ENCODE measurements at places on chromosomes 2 and 18.

- no peak for DNase-seq
These were observed 57.3 kb downstream of the CCDC195 start for GRCh38 chr2:224658780-224659405.

- DNase-seq = no peak
These were observed 2.4 kb downstream of the MYL12B start for GRCh38 chr18:3264362-3264761.

GRCh38 chr2:239396881-239397681, 3.7 kb downstream of the HDAC4 start:
- DNase-seq = peak; percentile 9

DNA sequence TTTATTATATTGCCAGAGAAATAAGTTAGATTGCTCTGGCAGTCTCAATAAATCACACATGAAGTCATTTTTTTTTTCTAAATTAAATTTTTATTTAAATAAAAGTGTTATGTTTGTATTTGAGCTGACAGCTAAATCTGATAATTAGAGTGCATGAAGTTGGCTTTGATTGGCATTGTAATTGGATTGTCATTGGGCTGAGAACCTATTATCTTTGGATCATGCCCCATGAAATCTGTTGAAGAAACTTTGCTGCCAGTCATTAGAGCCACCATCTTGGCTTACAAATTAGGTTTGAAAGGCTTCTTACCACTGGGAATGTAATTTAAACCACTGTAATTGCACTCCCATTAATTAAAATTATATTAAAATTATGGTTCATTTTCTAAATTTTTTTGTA, 507.9 kb upstream of the FANCL start:
- no peak for DNase-seq

GRCh38 chr2:60520917-60521539, 32.4 kb downstream of the BCL11A start:
- no peak for DNase-seq

DNA sequence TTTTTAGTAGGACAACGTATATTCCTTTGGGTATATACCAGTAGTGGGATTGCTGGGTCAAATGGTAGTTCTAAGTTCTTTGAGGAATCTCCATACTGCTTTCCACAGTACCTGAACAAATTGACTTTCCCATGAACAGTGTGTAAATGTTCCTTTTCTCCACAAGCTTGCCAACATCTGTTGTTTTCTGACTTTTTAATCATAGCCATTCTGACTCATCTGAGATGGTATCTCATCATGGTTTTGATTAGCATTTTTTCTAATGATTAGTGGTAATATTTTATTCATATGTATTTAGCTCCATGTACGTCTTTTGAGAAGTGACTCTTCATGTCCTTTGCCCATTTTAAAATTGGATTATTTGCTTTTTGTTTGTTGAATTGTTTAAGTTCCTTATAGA, 58.4 kb upstream of the CERS6 start:
- DNase-seq = no peak

- DNase-seq = peak; percentile 80
These were observed at the start of gene RIOK3 for GRCh38 chr18:23452728-23453679. RIOK3 (plus strand) TSS chr18:23453287; CDS start chr18:23453440, 153 bp downstream.

- no peak for DNase-seq
These were observed 276.9 kb downstream of the PTPRM start for GRCh38 chr18:7844017-7844416.

GRCh38 chr2:84038866-84039265, 420.2 kb downstream of the SUCLG1 start:
- DNase-seq = no peak

DNA sequence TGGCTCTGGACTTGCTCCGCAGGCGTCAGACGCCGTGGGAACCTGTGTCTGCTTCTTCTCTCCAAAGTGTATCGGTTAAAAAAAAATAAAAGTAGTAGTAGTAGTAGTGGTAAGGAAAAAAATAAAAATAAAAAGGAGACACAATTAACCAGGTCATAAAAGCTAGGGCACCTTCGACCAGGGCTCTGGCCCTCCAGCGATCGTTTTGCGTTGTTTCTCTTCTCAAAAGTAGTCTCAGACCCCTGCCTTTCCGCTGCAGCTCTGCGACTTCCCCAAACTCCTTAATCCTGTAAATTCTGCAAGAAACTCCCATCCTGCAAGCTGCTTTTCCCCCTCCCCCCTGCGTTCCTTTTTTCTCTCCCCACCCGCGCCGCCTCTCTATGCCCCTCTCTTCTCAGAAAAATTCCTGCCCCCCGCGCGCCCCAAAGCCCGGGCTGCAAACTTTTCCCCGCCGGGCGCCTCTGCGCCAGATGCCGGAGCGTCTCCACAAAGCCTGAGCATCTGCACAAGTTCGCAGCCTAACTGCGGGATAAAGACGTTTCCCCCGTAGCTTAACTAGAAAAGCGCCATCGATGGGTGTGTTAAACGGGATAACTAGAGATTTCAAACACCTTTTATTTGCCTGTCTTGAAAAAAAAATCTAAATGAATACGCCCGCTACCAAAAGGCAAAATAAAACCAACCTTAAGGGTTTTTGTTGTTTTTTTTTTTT, 1.8 kb upstream of the SALL3 start:
- no peak for DNase-seq

GRCh38 chr2:44743473-44743872, 198.0 kb upstream of the SIX3 start:
- no peak for DNase-seq

- no peak for DNase-seq
These were observed 19.2 kb downstream of the POU3F3 start for GRCh38 chr2:104872866-104873688.

DNA sequence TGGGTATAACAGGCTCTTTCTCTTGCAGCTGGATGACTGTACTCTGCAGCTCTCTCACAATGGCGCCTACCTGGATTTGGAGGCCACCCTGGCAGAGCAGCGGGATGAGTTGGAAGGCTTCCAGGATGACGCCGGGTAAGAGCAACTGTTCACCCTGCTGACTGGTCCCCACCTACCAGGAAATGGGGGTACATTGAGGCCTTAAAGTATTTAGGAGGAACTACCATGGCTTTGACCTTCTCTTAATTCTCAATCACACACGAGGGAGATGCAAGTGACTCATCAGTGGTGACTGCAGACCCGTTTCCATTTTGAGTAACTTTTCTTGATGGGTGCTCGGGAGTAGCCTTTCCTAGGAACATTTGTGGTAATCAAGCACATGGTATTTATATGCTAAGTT, 58.0 kb downstream of the FHOD3 start:
- no peak for DNase-seq

DNA sequence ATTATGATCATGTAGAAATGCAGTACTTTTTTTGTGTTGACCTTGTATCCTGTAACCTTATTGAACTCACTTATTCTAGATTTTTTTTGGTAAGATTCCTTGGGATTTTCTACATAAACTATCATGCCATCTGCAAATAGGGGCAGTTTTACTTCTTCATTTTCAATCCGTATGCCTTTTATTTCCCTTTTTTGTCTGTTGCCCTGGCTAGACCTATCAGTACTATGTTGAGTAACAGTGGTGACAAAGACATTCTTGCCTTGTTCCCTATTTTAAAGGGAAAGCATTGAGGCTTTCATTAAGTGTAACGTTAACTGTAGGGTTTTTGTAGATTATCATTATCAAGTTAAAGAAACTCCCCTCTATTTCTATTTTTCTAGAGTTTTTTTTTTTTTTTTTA, 92.3 kb downstream of the LYPD1 start:
- DNase-seq = no peak

GRCh38 chr2:130183512-130184373, 1.7 kb downstream of the MZT2B start:
- DNase-seq = no peak

DNA sequence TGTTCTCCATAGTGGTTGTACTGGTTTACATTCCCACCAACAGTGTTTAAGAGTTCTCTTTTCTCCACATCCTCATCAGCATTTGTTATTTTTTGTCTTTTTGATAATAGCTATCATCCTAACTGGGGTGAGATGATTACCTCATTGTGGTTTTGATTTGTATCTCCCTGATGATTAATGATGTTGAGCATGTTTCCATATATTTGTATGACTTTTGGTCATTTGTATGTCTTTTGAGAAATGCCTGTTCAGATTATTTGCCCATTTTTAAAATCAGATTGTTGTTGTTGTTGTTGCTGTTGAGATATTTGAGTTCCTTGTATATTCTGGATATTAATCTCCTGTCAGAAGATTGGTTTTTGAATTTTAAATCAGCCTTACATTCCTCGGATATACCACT, 147.5 kb downstream of the NCOA1 start:
- no peak for DNase-seq

DNA sequence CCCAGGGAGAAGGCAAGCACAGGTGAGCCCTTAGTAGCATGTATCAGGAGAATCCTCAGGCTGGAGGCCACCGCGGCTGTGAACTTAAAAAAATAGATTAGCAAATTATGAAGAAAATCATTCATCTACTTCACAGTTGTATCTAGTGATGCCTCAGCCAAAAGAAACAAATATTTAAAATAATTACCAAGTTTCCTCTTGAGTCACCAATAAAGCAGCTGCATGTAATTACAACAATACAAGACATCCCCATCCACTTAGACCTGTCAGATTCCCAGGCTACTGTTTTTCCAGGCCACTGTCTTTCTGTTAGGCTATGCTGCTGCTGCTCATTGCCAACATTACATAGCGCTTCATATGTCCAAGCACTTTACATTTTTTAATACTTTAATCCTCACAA, 54.6 kb upstream of the PHLPP1 start:
- DNase-seq = no peak

GRCh38 chr2:221455214-221455613, 116.9 kb downstream of the EPHA4 start:
- DNase-seq = no peak

- no peak for DNase-seq
These were observed 12.0 kb upstream of the SERTAD2 start for GRCh38 chr2:64665709-64666108.

DNA sequence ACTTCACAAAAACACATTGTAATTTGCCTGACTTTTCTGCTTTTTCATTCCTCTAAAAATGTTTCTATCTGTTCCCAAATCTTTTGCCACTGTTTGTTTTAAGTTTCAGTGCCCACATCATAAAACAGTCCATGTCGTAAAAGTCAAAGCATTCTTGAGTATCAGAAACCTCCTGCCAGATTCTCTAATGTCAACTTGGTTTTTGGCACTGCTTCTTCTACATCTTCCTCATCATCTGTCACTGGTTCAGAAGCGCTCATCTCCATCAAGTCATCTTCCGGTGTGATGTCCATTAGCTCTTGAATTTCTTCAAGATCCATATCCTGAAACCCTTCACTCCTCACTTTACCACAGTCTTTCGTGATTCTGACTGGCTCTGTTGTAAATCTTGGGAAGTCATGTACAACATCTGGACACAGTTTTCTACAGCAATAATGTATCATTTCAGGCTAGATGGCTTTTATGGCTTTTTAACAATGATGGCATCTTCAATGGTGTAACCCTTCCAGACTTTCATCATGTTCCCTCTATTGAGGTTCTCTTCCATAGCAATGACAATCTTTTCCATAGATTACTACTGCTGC, 19.6 kb downstream of the CUL3 start:
- no peak for DNase-seq

- DNase-seq = no peak
These were observed 10.4 kb downstream of the RNF152 start for GRCh38 chr18:61882296-61883004.

- DNase-seq = no peak
These were observed 3.3 kb downstream of the TWSG1 start for GRCh38 chr18:9337873-9338272.

DNA sequence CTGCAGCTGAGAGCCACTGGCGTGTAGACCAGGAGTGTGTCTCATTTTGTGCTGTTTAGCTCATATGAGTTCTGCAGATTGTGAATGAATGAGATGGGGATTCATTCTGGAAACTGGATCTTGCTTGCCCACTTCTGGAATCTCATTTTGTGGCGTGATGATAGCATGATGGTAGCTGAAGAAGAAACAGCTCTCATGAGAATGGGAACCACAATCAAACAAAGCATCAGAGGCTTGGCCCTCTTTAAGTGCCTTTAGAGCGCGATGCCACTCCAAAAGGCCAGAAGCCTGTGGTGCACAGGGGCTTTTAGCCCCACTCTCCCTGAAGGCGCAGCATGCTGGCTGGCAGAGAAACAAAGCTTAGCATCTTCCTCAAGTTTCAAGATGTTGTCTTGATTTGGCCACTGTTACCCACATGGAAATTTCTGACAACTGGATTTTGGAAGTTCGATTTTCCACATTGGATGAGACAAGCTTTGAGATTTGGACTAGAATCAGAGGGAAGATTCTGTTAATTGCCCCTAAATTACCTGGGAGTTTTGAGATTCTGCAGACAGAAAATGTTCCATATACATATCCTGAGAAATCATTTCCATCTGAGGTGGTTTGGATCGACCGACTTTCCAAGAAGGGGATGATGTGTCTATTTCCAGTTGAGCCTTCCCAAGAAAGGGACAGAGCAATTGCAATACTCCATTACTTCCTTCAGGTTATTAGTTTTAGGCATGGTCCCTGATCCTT, 234.5 kb downstream of the VAPA start:
- no peak for DNase-seq

Measured in effector CD8-positive, alpha-beta T cell (primary cell).